BJ (cell line): ENCODE measurements at places on chromosomes 3 and 15.

- no peak for DNase-seq
These were observed 4.0 kb downstream of the SOX2 start for GRCh38 chr3:181715571-181716340.

- DNase-seq = no peak
These were observed at the start of gene IDH2 for GRCh38 chr15:90101969-90102890. Gene IDH2, minus strand, starts transcription at chr15:90102468. Its CDS starts 78 bp downstream, at chr15:90102390.

GRCh38 chr3:96169111-96169766, 645.2 kb upstream of the EPHA6 start:
- no peak for DNase-seq

- DNase-seq = no peak
These were observed 48.7 kb downstream of the MYH15 start for GRCh38 chr3:108461661-108462111.

GRCh38 chr15:87733541-87733941, 523.0 kb downstream of the NTRK3 start:
- DNase-seq = no peak

- no peak for DNase-seq
These were observed 88.2 kb upstream of the ABI3BP start for GRCh38 chr3:101081446-101081845.

- DNase-seq = no peak
These were observed at the start of the genes CHDH and IL17RB for GRCh38 chr3:53846134-53846850. Gene CHDH, minus strand, starts transcription at chr3:53846419. Its CDS starts 22,411 bp downstream, at chr3:53824008. Gene IL17RB, plus strand, starts transcription at chr3:53846568. Its CDS starts 21 bp downstream, at chr3:53846589.

GRCh38 chr3:41095702-41096101, 103.6 kb upstream of the CTNNB1 start:
- no peak for DNase-seq

- DNase-seq = no peak
These were observed 9.8 kb downstream of the SCG5 start for GRCh38 chr15:32651229-32651837.

DNA sequence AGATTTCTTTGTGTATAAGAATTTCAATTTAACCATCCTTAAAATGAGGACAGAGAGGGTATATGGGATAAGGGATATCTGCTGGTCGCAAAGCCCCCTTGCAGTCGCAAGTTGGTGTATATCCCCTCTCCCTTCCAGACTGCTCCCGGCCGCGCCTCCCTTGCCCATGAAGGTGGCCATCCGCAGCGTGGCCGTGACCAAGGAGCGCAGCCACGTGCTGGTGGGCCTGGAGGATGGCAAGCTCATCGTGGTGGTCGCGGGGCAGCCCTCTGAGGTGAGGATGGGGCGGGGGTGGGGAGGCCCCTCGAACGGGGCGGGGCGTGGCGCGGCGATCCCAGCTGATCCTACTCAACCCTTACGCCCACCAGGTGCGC, 29.4 kb downstream of the NBEAL2 start:
- DNase-seq = no peak

GRCh38 chr3:78348664-78349063, 1308.8 kb downstream of the ROBO2 start:
- DNase-seq = no peak

GRCh38 chr15:49678655-49679054, 57.8 kb downstream of the DTWD1 start:
- DNase-seq = no peak

DNA sequence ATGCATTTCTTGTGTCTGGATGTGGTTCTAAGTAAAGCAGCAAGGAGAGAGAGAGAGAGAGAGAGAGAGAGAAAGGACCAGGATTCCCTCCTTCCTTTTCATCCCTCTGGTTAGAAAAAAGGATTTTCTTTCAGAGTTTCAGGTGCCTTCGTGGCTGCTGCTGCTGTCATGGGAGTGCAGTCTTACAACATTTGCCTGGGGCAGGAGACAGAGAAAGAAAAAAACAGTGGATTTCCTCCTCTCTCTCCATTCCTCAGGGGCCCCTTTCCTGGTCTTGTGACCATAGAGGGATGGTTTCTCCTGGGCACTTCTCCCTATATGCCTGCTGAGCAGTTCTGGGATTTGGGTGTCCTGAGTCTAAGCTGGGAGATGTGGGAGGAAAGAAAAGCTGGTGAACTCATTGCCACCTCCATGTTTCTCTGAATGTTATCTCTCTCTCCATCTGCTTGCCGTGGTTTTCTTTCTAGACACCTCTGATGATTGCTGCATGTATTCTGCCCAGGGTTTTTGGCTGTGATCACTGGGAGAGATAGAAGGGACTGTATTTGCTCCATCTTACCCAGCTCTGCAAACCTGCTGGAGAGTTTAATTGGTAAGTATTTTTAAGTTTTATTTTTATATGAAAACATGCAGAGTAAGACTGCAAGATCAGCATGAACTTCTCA, 142.4 kb upstream of the RGMA start:
- no peak for DNase-seq

GRCh38 chr3:23691357-23691895, 114.3 kb upstream of the UBE2E1 start:
- DNase-seq = no peak

DNA sequence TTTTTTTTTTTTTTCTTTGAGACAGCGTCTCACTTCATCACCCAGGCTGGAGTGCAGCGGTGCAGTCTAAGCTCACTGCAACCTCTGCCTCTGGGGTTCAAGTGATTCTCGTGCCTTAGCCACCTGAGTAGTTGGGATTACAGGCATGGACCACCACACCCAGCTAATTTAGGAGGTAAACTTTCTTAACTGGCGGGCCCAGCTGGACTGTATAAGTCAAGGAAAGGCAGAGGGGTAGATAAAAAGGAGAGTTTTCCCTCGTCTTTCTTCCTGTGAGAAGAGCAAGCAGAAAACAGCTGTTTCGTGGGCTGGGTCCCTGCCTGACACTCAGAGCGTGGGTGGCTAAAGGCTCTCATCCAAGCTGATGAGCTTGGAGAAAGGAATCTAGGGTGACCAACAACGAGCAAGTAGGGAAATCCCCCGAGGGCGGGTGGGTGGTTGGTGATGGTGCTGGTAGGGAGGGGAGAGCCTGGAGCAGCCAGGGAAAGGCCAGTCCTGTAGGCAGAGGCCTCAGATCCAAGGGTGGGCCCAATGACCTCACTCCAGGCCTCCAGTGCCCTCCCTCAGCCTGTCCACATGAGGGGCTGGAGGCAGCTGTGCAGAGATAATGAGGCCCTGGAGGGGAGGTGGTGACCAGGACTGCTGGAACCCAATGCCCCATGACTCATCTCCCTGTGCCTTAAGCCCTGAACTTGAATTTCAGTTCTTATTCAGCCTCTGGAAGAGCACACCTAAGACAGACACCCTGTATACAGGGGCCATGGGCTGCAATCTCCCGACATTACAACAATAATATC, 43.1 kb upstream of the LIMD1 start:
- DNase-seq = peak; percentile 92

DNA sequence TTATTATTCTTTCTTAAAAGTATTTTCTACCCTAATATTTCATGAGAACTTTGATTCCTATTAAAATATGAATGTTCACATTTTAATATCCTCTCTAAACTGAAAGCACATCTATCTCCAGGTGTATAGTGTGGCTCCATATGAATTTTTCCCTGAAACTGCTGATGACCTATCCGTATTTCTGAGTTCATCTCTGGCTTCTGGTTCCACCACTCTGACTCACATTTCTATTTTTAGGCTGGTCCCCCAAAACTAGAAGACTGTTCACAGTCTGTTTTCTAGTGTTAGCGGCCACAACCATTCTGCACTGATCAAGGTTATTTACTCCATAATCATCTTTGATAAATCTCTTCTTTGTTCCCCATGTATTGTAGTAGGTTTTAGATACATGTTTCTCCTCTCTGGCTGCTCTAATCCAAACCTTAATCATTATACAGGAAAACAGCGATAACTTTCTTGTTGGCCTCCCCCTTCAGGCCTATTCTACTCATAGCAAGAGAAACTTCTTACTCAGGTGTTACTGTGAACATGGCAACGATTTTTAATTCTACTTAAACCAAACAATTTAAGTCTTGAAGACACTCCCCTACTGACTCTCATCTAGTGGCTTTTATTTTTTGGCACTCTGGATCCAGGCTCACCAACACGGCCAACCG, 12.8 kb downstream of the ADPGK start:
- DNase-seq = no peak

DNA sequence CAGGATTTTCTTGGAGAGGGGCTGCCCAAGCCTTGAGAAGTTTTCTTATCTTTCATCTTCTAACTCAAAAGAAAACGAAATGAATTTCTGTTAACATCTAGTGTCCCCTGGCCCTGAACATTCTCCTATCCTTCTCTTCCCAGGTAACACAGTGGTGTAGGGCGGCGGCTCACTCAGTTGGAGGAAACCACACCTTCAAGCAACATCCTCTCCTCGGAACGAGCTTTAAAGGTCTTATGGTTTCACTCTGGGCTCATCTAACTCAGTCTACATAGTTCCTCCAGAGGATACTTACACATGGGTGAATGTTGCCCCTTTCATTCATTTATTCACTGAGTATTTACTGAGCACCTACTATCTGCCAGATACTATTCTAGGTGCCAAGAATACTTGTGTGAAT, 31.0 kb upstream of the KLHL6 start:
- no peak for DNase-seq
